ENCODE measurements at places on chromosomes 2 and 18. TPM values are rescaled to one million over a fixed set of nuclear protein-coding genes. Genes with fewer than 3 reads are reported as not detected.

Gene VPS54
- total RNA-seq = 16.0 TPM

Gene SLC40A1
- total RNA-seq = 4.1 TPM

Gene MFF
- total RNA-seq = 64.7 TPM

Gene PTH2R
- 0.11 TPM for total RNA-seq

GRCh38 chr18:48872234-48873145, 78.3 kb downstream of the SMAD7 start:
- peaks cover 17% of the 10 kb centered on the region for H3K4me1 ChIP-seq
- H3K36me3 ChIP-seq = no peaks in the 10 kb centered on the region
- no peak overlapping the region for H3K4me3 ChIP-seq
- peaks cover 7% of the 10 kb centered on the region for H3K27me3 ChIP-seq
- H3K27ac ChIP-seq = no peak overlapping the region

- peaks cover 18% of the 10 kb centered on the region for H3K4me1 ChIP-seq
- H3K27ac ChIP-seq = peak overlapping the region; percentile 79
- no peak for DNase-seq
- peaks cover 10% of the 10 kb centered on the region for H3K27me3 ChIP-seq
- H3K4me3 ChIP-seq = peak overlapping the region; percentile 96
Measured at GRCh38 chr2:69742322-69742952, 503 bp downstream of the ANXA4 start.

GRCh38 chr2:150789376-150789905, 302.0 kb upstream of the RND3 start:
- no peaks in the 10 kb centered on the region for H3K36me3 ChIP-seq
- no peaks in the 10 kb centered on the region for H3K27me3 ChIP-seq
- H3K4me1 ChIP-seq = no peaks in the 10 kb centered on the region
- H3K27ac ChIP-seq = no peak overlapping the region
- H3K4me3 ChIP-seq = no peak overlapping the region

DNA sequence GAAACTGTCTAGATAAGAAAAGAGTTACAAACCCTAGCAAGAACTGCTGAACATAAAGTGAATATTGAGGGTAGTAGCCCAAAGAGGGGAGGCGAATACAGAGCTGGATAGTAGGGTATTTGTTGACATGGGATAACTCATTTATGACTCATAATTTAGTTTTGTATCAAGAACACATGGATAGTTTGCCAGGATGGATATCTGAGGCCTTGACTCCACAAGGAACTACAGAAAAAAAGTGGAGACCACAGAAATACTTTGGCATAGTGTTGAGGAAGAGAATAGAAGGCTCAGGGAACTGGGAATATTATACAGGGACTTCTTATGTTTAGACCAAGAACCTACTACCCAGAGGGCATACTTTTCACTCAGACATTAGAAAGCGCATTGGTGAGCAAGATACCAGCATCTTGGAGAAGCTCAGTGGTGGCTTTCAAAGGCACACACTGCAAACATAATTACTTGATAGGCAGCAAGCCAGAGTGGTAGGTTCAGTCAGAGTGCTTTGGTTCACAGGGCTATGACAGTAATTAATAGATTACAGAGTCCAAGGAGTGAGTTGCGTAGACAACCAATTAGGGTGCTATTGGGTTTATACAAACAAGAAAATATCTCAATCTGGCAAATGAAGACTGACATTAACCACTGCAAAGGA, 51.9 kb upstream of the ZBTB7C start:
- H3K27me3 ChIP-seq = peaks cover 43% of the 10 kb centered on the region
- DNase-seq = no peak
- peaks cover 8% of the 10 kb centered on the region for H3K4me1 ChIP-seq
- H3K36me3 ChIP-seq = no peaks in the 10 kb centered on the region
- H3K27ac ChIP-seq = no peak overlapping the region

GRCh38 chr2:35410431-35411061, 945.0 kb upstream of the CRIM1 start:
- no peak overlapping the region for H3K27ac ChIP-seq
- DNase-seq = peak; percentile 57
- no peaks in the 10 kb centered on the region for H3K36me3 ChIP-seq
- no peaks in the 10 kb centered on the region for H3K4me1 ChIP-seq
- peaks cover 1% of the 10 kb centered on the region for H3K27me3 ChIP-seq

- no peak for DNase-seq
- H3K27ac ChIP-seq = no peak overlapping the region
- H3K4me3 ChIP-seq = no peak overlapping the region
- no peaks in the 10 kb centered on the region for H3K27me3 ChIP-seq
Measured at GRCh38 chr2:3302751-3303582, 74.7 kb downstream of the EIPR1 start.

DNA sequence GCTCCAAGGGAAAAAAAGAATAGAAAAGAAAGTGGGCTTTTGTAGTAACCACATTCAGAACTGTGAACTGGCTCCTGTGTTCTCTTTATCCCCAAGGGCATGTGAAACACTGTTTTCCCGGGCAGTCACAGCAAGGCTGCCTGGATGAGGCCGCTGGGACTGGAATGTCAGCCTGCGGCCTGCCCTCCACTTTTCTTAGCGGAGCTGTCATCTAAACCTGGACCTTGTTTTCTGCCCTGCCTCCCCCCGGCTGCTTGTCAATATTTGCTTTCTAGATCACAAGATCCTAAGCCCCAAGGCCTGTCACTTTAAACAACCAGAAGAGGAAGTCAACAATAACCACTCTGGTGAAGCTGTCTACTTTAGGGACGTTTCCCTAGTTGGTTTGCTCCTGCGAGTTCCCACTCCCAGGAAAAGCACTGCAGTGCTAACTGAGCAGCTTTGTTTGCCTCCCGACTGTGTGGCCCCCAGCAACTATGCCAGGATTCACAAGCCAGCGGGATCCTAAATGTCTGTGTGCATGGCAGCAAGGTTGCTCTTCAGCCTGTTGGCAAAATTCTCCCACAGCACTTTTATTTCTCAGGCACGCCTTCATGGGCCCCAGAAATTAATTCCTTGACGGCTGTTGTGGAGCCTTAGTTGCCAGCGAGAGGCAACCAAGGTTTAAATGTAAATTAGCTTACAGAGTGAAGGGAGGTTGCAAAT, 30.6 kb downstream of the SOWAHC start:
- no peak overlapping the region for H3K27ac ChIP-seq
- DNase-seq = no peak

DNA sequence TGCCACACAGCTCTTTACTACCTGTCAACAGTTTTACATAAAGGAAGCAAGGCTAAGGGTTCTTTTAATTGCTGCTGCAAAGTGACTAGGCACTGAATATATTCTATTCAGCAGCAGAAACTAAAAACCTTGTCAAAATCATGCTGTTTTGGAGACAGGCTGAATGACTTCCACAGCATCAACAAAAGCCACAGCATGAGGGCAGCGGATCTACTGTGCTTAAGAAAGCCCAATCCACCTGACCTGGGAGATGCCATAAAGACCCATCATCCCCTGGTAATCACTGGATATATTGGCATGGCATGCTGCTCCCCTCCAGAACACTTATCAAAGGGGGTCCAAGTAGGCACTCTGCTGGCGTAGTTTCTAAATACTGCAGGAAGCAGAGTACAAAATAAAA, 715.1 kb upstream of the SLC8A1 start:
- no peaks in the 10 kb centered on the region for H3K4me1 ChIP-seq
- H3K27me3 ChIP-seq = no peaks in the 10 kb centered on the region
- no peaks in the 10 kb centered on the region for H3K36me3 ChIP-seq
- no peak for DNase-seq

GRCh38 chr18:5294457-5295230, 882 bp downstream of the ZBTB14 start:
- H3K36me3 ChIP-seq = peaks cover 22% of the 10 kb centered on the region
- peaks cover 15% of the 10 kb centered on the region for H3K4me1 ChIP-seq
- H3K4me3 ChIP-seq = peak overlapping the region; percentile 94
- H3K27me3 ChIP-seq = no peaks in the 10 kb centered on the region

DNA sequence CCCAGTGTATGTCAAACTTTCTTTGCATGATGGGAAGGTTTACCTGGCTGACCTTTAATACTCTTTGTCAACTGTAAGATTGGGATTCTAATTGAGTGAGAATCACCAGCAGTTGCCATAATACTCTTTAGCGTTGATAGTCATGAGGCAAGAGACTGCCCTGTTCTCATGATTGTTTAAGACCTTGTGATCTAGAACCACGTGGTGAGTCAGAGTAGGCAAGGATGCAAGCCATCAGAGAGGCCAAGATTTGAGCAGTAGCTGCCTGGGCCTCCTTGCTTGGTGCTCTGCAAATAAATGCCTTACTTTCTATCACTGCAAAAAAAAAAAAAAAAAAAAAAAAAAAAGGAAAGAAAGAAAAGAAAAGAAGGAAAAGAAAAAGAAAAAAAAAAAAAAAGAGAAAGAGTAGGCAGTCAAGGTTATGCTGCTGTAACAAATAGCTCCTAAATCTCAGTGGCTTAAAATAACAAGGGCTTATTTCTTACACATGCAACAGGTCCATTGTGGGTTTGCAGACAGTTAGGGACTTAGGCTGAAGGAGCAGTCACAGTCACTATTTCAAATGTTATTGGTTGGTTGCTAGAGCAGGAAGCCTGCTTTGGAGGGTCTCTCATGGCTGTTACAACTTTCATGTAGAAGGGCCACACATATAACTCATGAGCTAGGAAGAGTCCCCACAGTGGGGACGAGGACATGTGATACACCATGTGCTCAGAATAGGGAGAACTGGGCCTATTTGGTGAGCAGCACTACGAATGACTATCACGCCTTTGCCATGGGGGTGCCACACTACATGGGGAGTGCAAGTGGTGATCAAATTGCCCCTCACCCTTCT, 21.7 kb downstream of the IL1R2 start:
- no peak overlapping the region for H3K4me3 ChIP-seq
- H3K36me3 ChIP-seq = no peaks in the 10 kb centered on the region
- no peak overlapping the region for H3K27ac ChIP-seq
- peaks cover 9% of the 10 kb centered on the region for H3K27me3 ChIP-seq

- peaks cover 38% of the 10 kb centered on the region for H3K27me3 ChIP-seq
- H3K4me3 ChIP-seq = no peak overlapping the region
- peaks cover 5% of the 10 kb centered on the region for H3K4me1 ChIP-seq
- no peak for DNase-seq
- no peak overlapping the region for H3K27ac ChIP-seq
Measured at GRCh38 chr2:222322236-222322635, 23.4 kb upstream of the PAX3 start.
